Hepatocyte (in vitro differentiated cells): ENCODE measurements at places on chromosomes 12 and 14. TPM values are rescaled to one million over a fixed set of nuclear protein-coding genes. Genes with fewer than 3 reads are reported as not detected.

Gene RBP5
- polyA plus RNA-seq, result 23.0 and 30.0 TPM in 2 replicates

Gene GPD1
- polyA plus RNA-seq, result 20.4 and 30.6 TPM in 2 replicates

DNA sequence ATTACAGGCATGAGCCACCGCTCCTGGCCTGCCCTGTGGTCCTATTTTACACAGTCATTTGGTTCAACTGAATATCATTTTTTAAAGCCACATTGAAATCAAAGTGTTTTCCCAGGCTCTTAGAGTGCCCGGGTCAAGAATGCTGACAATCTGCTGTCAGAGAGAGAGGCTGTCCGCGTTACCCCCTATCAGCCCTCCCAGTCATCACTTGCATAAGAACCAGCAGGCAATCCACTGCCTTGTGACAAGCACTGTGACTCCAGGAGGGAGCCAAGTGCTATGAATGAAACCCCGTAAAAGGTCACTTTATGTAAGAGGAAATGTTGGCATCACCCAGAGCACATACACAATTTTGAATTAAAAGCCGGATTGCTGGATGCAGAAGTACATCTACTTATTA, 13.5 kb downstream of the PHLDA1 start:
- DNase-seq, result peak; percentile 28

- no peak for DNase-seq
Observed at GRCh38 chr12:54392485-54393206, 8.1 kb upstream of the ZNF385A start.

GRCh38 chr12:21940549-21941505, at the start of gene ABCC9:
TSS of gene ABCC9 (minus strand) at chr12:21941426. CDS start at chr12:21936674, 4,752 bp downstream.
- peak; percentile 46 for DNase-seq

DNA sequence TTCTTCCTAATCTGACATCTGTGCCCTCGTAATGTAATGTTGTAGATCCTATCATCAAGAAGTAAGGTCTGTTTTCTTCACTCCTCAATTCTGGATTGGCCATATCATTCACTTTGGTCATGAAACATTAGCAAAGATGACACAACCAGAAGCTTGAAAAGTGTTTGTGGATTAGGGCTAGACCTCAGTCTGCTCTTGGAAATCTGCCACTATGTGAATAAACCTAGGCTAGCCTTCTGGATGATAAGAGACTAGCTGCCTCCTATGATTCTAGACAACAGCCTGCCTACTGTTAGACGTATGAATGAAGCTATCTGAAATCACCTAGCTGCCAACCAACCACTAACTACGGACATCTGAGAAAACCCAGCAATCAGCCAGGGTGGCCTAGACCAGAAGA, 38.7 kb upstream of the LYZ start:
- DNase-seq, result no peak

DNA sequence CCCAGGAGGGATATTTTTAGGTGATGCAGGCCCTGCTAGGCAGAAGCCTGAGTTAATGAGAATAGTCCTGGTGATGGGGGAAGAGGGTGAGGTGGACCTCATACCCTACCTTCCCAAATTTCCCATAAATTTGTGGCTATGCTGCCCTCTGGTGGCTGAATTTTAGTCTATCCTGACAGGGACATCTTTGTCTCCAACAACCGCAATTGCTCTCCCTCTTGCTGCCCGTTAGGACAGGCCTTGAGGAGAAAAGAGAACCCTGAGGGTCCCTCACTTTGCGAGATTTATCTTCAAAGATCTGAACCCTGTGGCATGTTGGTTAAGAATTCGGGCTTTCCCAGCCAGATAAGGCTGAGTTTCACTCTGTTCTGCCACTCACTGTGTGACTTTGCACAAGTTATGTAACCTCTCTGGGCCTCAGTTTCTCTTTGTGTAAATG, 9.8 kb upstream of the ZNF385A start:
- peak; percentile 74 for DNase-seq
